ENCODE measurements at places on chromosomes 13 and 19.

- DNase-seq: no peak
Measured at GRCh38 chr19:42497492-42498168, 30.7 kb downstream of the CEACAM1 start.

DNA sequence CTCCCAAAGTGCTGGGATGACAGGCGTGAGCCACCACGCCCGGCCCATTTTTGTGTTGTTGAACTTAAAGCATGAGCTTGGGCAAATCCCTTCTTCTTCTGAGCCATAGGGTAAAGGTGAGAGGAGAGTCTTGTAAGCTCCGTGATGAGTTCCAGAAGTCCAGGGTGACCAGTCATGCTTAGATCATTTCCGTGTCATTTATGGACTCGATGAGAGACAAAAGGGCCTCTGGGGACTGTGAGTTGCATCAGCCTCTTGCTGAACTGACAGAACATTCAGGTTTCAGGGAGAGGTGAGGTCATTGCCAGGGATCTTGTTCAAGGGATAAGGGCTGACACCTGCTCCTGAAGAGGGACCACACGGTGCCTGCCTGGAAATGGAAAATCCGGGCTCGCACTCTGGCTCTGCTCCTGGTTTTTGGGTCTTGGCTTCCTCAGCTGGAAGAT, 53.6 kb downstream of the GADD45B start:
- DNase-seq: no peak

- no peak for DNase-seq
Measured at GRCh38 chr13:46053162-46054012, 841 bp upstream of the ZC3H13 start.

GRCh38 chr13:110116072-110116487, 190.9 kb downstream of the COL4A1 start:
- no peak for DNase-seq

DNA sequence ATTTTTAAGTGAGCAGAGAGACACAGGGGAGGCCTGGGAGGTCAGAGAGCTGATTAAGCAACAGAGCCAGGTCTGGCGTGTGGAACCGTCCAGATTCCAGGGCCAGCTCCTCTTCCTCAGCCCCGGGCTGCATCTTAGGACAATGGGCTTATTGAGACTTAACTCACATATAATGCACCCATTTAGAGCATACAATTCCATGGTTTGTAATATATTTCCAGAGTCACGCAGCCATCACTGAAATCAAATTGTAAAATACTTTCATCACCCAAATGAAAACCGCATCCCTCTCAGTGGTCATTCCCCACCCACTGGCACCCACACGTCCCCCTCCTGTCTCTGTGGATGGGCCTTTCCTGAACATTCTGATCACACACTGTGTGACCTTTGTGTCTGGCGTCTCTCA, 2.1 kb upstream of the HMG20B start:
- no peak for DNase-seq

GRCh38 chr13:40552895-40553294, 113.5 kb downstream of the FOXO1 start:
- DNase-seq: no peak

DNA sequence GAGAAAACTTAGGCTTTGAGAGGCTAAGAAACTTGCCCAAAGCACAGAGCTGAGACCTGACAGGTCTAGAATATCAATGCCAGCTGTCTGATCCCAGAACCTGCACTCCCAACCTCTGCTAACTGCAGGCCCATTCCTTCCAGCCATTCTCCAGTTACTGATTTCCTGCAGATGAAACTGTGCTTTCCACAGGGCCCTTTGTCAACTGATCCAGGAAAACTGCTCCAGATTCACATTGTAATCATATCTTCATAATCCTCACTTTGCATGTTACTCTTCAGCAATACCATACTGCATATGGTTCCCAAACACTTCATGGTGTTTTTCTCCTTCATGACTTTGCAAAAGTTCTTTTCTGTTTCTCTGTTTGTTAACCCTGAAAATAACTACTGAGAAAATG, 100.6 kb downstream of the RAP2A start:
- DNase-seq: no peak

DNA sequence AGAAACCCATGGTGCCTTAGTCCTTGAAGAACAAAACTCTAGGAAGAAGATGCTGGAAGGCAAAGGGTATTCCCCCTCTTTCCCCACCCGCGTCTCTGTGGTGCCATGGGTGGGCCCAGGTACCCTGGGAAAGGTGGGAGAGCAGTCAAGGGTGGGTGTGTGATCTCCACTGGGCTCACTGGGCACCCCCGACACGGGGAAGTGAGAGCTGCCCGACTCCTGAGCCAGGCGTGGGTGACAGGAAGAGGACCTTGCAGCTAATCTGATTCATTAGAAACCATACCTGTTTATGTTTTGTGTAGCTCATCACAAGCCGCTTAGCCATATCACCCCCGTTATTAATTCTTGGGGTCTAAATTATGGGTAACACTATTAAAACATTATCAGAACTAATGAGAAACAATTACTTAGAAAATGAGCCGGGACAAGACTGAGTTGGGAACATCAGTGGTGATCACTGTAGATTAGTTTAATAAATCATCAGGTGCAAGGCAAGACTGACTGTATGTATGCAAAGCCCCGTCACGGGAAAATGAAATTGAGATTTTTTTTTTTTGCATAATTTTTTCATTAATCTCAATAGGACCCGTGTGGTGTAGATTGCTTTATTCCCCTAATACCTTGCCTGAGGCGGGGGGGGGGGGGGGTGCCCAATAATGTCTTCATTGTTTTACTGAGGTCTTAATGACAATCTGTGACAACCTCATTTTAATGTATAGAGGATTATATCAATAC, 77.3 kb downstream of the ZIC5 start:
- no peak for DNase-seq
